ENCODE measurements at places on chromosomes 6 and 20.

DNA sequence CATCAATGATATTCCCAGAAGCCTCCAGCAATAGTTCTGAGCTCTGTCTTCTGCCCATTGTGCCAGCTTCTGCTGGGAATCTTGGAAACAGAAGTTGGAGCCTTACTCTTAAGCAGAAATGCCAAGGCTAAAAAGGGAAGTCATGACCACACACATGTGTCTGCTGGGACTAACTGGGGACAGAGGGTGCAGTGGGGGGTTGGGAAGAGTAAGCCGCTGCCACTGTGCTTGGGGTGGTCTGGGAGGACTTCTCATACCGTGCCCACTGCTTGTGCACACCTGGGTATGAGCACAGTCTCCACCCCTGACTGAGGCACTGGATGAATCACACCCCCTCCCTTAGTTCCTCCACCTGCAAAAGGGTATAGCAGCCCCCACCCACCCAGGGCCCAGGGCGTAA is 90.7 kb downstream of the CDC5L start:
- DNase-seq, result no peak

GRCh38 chr20:48416002-48416401 is 411.8 kb downstream of the PREX1 start:
- DNase-seq, result no peak

- DNase-seq, result no peak
Observed at GRCh38 chr6:100152201-100152600, 158.2 kb upstream of the MCHR2 start.

DNA sequence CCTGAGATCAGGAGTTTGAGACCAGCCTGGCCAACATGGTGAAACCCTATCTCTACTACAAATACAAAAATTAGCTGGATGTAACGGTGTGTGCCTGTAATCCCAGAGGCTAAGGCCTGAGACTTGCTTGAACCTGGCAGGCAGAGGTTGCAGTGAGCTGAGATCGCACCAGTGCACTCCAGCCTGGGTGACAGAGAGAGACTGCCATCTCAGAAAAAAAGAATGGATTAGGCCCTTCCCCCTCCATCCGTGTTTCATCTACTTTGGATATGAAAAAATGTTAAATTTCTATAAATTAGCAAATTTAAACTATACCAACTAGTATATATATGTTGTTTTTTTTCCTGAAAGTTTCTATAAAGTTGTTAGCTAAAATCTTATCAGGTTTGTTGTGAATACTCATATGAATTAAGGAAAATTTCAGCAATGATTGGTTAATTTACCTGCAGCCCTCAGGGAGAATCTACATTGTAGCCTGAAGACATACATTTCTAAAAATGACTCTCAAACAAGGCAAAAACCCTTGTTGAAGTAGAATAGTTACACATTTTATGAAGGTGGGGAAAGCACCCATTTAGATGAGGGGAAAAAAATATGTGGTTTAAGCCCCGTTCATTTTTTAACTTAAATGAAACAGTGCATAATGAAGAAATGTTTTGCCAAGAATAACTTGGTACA is 120.9 kb downstream of the TIAM2 start:
- no peak for DNase-seq

DNA sequence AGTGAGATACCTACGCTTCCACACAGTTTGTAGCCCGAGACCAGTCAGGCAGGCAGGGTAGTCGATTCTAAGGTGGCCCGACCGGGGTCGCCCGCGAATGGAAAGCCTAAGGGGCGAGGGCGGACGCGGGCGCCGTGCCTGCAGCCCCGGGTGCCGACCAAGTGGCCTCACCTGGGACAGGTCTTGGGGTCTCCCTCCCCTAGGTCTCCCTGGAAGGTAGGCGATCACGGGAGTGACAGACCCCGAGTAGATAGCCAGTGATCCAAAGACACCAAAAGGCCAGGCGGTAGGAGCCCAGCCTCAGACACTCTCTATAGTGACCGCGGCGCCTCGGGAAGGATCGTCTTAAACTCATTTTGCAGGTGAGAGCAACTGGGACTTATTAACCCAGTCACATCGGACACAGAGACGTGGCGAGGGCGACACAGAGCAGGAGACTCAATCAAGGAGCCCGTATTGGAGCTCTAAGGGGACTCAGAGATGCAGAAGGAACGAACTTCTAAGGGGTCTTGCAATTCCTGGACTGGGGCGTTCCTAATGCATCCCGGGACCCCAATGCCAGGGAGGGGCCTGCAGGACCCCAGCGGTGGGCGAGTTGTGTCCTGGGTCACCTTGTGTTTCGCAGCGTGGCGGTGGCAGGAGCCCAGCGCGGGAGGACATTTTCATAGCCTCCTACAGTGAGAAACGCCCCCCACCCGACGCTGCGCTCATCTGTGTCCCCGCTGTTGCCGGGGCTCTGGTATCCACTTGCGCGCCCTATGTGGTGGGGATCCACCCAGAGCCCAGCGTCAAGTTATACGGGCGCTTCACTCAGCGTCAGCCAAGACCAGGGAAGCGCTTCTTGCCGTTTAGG is 2.1 kb upstream of the VSX1 start:
- DNase-seq, result peak; percentile 63

- DNase-seq, result no peak
Observed at GRCh38 chr6:34095741-34096140, 50.1 kb downstream of the GRM4 start.

DNA sequence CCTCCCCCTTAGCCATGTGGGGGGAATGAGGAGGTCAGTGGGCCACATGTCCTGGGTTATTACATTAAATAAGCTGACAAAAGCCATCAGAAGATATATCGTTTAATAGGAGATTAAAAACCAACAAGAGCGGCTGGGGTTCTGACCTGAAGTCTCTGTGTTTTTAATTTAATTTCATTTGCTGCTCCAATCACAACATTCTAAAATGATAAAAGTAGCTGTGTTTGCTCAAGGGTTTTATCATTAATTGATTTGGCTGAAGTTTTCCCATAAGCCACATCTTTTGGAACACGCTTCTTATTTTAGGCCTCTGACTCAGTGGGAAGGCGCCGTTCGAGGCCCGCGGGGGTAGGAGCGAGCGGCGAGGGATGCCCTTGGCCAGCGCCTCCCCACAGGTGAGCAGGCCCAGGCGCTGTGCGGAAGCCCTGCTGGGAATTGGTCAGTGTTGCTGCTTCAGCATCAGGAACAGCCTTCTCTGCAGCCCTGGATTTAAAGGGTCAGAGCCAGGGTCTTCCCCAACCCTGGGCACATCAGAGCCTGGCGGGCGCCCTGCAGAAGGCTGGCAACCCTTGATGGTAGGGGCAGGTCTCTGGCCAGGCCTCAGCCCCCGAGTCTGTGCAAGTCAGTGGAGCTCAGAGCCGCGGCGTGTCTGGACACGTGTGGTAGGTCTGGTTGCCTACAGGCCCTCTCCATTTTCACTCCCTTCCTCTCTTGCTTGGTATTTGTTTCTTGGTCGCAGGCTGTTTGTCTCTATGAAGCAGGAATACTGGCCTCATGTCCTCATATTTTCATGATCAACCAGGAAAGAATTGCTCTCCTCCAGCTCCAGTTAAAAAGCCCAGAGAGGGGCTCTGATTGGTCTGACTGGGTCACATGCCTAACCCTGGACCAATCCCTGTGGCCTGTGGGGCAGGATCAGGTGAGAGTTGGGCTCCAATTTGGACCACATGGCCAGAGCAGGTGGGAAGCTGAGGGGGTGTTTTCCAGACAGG is 30.9 kb upstream of the MLN start:
- DNase-seq, result no peak

GRCh38 chr6:7325750-7326149 is 12.8 kb upstream of the SSR1 start:
- no peak for DNase-seq

- no peak for DNase-seq
Observed at GRCh38 chr20:63551068-63551467, 2.9 kb upstream of the FNDC11 start.

GRCh38 chr6:113591896-113592827 is 265.0 kb upstream of the MARCKS start:
- DNase-seq, result no peak

- no peak for DNase-seq
Observed at GRCh38 chr20:45038745-45039474, 62.0 kb downstream of the KCNS1 start.

- DNase-seq, result no peak
Observed at GRCh38 chr6:111162504-111162903, 75.2 kb downstream of the SLC16A10 start.

DNA sequence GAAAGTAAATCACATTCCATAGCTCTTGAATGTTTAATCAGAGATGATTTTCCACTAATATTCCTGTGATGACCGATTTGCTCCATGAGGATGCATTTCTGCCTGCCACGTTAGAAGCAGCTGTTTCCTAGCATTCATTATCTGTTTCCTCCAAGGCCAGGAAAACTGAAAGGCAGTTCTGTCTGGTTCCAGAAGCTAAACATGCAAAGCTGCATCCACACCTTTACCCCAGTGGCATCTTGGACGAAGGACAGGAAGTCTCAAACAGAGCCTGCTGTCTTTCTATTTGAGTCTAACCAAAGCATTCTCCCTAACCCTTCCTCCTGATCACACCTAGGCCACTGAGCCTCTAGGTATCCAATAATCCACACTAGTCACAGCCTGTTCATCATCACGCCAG is 27.6 kb downstream of the CNKSR3 start:
- DNase-seq, result no peak

DNA sequence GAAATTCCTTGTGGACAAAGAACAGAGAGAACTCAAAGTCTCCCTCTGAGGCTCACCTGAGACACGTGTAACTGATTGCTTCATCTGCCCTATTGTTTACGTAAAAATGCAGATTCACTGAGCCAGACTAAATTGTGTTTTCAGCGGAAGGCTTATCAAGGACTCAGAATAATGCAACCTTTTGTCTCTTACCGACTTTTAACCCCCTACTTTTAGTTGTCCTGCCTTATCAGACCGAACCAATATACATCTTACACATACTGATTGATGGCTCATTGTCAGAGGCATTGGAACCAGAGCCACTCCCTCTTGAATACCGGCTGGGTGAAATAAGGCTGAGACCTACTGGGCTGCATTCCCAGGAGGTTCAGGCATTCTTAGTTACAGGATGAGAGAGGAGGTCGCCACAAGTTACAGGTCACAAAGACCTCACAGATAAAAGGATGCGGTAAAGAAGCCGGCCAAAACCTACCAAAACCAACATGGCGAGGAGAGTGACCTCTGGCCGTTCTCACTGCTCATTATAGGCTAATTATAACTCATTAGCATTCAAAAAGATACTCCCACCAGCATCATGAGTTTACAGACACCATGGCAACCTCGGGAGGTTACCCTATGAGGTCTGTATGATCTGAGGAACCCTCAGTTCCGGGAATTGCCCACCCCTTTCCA is 95.5 kb upstream of the ZNF184 start:
- DNase-seq, result no peak

DNA sequence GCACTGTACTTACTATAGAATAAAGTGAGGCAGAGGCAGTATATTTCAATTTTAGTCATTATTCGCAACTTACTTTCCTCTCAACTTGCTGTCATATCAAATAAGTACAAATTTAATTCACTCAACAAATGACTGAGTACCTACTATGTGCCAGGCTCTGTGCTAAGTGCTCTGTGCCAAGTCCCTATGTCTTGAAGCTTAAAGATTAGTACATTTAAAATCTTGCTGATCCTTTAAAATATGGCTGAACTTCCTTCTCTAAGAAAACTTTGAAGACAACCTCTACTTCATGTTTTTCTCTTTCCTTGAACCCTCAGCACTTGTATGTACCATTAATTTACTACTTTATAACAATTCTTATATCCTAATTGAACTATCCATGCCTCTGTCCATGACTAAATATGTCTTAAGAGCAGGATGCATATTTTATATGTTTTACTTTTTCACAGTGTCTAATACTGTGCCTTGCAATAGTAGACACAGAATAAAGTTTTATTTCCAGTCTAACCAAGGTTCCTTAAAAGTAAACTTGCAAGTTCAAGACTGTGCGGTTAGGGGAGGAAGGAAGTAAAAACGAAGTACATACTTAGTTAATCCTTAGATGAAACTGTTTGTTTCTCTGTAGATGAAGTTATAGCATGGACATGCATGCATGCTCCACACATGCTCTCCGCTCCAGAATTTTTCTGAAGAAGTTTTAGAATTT is 10.0 kb upstream of the LATS1 start:
- no peak for DNase-seq

DNA sequence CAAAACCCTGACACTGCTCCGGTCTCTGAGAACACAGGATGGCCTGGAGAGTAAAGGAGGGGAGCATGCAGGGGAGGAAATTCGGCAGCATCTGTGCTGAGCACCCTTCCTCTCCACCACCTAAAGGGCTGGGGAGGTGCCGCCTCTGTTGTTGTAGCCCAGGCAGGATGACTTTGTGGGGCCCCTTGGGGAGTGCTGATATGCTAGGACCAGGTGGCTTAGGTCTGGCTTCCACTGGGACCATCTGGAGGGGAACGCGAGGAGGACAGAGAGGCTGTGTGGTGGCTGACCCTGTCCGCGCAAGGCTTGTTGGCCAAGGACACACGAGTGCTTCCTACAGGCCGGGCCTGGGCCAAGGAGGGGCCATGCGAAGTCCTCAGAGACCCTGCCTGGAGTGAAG is 9.9 kb upstream of the RPS6KA2 start:
- DNase-seq, result no peak

GRCh38 chr6:89034586-89035251 is 45.8 kb upstream of the PNRC1 start:
- DNase-seq, result no peak

- no peak for DNase-seq
Observed at GRCh38 chr6:3895312-3895653, 46.1 kb downstream of the FAM50B start.

DNA sequence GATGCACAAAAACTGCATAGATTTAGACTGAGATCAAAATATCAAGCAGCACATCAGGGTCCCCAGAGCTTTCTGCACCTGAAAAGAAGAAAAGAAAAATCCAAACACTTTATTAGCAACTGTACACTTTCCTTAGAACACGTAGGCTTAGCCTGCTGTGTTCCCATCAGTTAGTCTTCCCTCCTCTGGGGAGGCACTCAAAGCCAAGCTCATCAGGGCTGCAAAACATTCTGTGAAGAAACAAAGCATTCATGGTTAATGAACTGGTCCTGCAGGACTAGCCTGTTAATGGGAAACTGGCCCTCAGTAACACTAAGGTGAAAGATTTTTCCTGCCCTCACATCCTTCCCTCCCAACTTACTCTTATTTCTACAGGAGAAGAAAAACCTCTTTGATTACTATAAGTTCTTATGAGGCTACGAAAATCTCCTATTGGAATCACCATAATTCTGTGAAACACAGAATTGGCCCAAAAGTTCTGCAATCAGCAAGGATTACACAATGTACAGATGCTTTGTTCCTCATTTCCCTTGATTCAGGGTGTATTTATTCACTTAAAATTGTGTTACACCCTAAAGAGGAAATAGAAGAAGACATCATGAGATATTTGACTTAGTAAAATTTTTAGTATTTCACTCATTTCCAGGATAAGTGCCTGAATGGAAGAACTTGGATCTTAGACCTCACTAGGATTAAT is 901.0 kb upstream of the MAP3K7 start:
- no peak for DNase-seq

- no peak for DNase-seq
Observed at GRCh38 chr6:36544228-36544627, 3.1 kb downstream of the STK38 start.

GRCh38 chr6:49514571-49515484 is 15.1 kb downstream of the GLYATL3 start:
- no peak for DNase-seq

All from RWPE2 (cell line).